ENCODE measurements at places on chromosomes 7 and 10.

- DNase-seq, result no peak
Measured at GRCh38 chr10:11673346-11674280, 62.2 kb upstream of the USP6NL start.

DNA sequence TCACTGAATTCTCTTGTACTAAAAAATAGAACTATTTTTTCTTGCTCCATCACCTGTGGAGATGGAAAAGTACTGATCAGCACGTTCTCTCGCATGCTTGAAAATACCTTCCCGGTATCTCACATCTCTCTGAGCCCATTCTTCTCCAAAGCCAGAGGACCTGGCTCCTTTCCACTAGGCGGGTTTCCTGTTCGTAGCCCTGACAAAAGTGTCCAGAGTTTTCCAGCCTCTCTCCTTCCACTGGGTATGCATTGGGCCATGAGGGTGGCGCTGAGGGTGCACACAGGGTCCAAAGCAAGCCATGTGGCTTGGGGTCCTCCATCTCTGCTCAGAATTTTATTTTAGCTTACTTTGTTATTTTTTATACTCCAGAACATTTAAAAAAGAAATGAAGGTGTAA lies 16.3 kb upstream of the SRGN start:
- no peak for DNase-seq

DNA sequence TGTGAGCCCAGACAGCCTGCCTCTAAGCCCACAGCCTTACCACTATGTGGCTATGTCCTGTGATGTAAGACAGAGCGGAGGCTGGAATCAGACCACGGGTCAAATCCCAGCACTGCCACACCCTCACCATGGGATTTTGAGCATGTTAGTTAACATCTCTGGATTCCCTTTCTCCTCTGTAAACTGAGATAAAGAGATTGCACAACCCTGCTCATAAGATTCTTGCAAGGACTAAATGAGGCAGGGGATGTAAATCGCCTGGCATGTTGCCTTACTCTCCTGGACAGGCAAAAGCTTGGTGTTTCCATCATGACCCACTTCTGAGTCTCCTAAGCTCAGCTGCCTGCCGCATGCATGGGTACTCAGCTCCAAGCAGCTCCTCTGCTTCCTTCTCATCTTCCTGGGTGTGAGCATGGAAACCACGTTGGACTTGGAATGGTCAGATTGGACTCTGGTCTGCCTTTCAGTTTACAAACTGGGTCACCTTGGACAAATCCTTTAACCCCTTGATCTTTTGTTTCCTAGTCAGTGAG lies 41.3 kb upstream of the MTURN start:
- no peak for DNase-seq

DNA sequence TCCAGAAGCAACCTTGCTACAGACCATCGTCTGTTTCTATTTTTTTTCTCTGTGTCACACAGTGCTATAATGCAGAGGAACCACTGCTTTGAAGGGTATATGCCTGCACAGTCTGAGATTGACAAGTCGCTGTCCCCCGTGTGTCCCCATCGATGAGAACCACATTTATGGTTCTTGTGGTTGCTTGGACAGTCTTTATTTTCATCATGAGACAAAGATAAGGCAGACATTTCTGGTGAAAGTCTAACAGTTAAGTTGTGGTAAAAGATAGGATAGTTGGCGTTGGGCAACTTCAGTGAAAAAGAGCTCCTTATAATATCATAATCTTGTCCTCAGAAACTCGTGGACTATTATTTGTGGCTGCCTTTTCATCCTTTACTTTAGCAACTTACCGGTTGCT lies 6.3 kb upstream of the AKR1E2 start:
- DNase-seq, result no peak

GRCh38 chr10:90968328-90969081 lies 47.6 kb upstream of the ANKRD1 start:
- no peak for DNase-seq

DNA sequence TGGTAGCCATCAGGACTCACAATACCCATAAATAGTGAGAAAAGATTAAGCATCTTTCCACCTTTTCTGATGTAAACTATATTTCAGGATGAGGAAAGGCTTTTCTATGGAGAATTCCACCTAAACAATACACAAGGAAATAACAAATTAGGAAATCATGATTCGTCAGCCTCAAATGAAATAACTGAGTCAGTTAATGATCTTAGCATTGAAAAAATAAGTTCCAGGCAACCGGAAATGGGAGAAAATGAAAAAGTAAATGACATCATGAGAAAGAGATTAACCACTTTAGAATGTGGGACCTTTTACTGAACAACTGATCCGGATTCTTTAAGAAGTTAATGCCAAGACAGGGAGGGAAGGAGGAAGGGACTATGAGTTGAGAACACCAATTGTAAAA lies 742.3 kb downstream of the TNS3 start:
- no peak for DNase-seq

DNA sequence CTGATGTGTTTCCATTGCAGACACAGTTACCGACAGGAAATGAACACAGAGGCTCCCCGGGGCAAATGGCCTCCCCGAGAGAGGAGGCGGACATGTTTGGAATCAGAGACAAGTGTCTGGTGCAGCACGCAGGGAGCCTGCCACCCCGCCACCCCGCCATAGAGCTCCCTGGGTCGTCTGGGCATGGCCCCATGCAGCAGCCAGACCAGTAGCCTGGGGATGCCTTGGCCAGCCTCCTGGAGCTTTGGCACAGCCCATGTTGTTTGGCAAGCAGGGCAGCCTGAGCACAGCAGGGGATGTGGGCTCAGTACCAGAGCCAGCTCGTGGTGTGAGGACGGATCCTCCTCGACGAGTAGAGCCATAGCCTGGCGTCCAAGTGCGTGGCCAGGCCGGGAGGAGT lies 80.8 kb downstream of the NKX6-2 start:
- no peak for DNase-seq

- no peak for DNase-seq
Measured at GRCh38 chr10:126650161-126650560, 20.3 kb downstream of the C10orf90 start.

- DNase-seq, result no peak
Measured at GRCh38 chr7:18295781-18296423, 199.6 kb upstream of the HDAC9 start.

- no peak for DNase-seq
Measured at GRCh38 chr7:64608116-64608910, 45.4 kb upstream of the ZNF680 start.

- DNase-seq, result no peak
Measured at GRCh38 chr7:36205803-36206202, 52.7 kb downstream of the EEPD1 start.

DNA sequence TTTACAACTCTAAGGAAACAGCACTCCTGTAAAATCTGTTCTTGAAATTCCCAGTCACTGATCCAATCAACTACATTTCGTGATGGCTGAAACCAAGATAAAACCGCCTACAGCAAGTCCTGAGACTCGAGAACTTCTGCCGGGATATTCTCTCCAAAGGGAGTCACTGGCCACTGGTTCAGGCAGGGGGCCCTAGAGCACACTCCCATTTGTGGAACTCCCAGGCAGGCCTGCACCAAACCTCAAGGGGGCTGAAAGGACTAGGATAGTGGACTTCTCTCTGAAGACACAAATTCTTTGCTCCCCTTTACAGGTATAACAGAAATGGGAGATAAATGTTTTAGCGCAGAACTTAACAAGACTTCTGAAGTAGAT lies 16.3 kb downstream of the CYTH3 start:
- no peak for DNase-seq

Data from T-helper 22 cell (primary cell).